ENCODE measurements at places on chromosomes 7 and 10. TPM values are rescaled to one million over a fixed set of nuclear protein-coding genes. Genes with fewer than 3 reads are reported as not detected.
A peak's percentile ranks its signal among the peaks of the same experiment; 100 is the strongest.

Gene EMX2
- total RNA-seq: not detected

DNA sequence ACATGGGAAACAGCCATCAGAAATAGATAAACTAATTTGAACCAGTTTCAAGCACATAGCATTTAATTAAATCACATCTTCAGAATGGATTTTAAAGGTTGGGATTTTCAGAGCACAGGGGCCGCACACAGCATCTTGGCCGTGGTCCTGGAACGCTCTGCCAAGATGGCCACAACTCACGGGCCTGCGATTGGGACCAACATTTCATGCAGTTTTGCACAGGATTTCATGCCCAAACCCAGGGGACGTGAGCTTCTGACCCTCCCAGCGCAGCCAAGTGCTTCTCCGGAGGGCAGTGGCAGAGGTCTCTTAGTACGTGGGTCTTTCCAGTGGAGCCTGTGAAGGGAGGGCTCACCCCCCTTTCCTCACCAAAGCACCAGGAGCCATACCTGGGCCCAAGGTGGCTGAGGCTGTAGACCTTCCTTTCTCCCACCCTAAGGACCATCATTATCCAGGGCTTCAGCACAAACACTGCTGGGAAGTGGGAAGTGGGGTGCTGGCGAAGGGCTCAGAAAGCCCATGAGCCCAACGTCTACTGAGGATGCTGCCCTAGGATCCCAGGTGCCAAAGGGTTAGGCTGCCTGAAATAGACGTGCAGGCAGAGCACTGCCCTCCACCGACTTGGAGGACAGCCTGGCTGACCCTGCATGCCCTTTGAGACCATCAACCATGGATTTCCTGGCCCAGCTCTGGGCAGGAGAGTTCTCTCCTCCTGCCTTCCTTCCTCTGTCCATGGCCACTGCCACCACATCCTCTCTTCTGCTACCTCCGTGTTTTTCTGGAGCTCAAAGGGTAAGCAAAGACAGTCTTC lies 611.2 kb upstream of the MGMT start:
- no peak for DNase-seq

DNA sequence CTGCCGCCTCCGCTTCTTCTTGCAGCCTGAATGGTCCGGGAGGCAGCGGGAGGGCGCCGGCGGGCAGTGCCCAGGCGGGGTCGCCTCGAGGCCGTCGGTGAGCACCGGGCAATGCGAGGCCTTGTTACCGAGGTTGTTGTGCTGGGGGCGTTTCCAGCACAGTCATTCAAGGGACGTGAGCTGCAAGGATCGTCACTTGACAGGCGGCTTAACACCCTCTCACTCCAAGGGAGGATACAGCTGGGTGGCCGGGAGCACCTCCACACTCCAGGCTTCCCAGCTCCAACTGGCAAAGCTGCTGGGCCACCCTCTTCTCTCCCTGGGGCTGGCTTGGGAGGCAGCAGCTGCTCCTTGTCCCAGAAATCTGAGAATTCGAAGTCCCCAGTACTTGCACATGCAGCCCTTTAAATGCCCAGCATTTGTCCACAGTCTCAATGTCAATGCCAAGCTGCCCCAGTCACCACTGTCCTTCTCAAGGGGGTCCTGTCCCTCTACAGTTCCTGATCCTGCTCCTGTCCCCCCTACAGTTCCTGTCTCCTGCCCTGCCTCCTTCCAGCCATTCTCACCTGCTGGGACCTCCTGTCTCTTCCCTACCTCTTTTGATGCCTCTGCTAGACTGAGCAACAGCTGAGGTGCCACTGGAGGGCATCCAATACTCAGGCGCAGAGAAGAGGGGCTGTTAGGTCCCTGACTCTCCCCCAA lies 4.4 kb upstream of the HOXA11 start:
- DNase-seq: peak; percentile 47

Gene AASS
- total RNA-seq: 789 TPM

Gene SLC16A9
- total RNA-seq: 16.0 TPM

DNA sequence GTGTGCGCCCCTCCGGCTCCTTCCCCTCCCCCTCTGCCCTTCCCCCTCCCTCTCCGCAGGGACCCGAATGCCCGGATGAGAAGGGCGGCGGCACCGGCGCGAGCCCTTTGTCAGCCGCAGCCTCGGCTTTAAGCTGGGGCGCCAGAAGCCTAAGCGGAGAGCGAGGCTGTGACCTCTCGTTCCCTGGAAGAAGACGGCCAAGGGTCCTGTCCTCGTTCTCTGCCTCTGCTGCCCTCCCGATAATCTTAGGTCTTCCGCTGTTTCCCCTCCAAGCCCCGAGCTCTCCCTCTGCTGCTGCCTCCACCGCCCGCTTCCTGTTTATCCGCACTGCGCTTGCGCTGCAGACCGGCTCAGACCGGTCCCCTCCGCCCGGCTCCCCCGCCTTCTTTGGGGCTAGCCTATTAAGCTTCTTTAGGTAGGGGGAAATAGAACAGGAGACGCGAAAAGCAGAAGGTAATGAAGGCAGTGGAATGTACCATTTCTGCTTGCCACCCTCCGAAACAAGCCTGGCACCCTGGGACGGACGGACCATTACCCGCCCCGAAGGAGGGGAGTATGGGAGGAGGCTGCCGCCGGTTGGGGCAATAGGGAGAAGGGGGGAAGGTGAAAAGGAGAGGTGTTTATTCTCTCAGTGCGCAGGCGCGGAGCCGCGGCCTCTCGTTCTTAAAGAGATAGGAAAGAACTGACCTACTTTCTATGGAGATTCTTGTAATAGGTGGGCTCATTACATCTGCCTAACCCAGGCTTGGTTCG lies at the start of gene OGA:
Gene OGA, minus strand, starts transcription at position 326 of the 753 bp plus-strand sequence. CDS start 422 bp downstream, outside the sequence.
- peak; percentile 99 for DNase-seq

Gene CRYGN
- total RNA-seq: 0.59 TPM

Gene CAMK2B
- not detected for total RNA-seq

DNA sequence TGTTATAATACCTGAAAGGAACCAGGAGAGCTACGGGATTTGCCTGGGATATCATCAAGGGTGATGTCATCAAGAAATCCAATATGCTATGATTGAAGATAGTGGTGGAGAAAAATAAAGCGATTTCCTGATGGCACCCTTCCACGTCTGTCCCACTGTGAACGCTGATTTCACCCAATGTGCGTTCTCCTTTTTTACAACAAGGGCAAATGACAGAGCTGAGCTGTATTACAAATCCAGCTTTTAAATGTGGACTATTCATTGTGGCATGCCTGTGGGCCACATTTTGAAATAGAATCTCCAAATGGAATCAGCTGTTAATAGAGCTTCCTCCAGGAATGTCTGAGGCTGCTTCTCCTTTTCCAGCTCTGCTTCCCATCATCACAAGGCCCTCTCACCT lies 23.3 kb downstream of the SLC13A4 start:
- no peak for DNase-seq

DNA sequence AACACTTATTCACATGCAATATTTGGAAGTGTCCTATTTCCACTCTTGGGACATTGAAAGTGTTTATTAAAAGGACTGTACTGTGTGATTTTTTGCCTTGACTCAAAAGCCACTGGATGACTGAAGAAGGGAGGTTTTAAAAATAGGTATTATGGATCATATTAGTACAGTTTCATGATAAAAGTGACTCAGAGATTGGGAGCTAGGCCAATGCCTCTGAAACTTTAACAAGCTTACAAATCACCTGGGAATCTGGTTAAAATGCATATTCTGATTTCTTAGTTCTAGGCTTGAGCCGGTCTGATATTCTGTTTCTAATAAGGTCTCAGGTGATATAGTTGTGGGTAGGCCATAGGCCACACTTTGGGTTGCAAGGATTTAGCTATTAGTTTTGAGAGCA lies 191.2 kb downstream of the PLXDC2 start:
- DNase-seq: no peak

DNA sequence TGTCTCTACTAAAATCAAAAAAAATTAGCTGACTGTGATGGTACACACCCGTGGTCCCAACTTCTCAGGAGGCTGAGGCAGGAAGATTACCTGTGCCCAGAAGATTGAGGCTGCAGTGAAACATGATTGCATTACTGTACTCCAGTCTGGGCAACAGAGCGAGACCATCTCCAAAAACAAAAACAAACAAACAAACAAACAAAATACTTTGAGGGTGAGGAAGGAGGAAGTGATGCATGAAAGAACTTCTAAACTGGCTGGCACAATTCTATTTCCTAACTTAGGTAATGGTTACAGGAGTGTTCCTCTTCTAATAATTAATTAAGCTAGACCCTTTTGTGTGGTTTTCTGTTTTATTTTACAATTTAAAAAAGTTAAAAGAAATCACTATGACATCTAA lies 15.5 kb downstream of the WAPL start:
- no peak for DNase-seq

Gene SPACDR
- total RNA-seq: not detected

- DNase-seq: no peak
These were observed 86.8 kb upstream of the CACNA2D1 start for GRCh38 chr7:82530361-82530760.

GRCh38 chr10:106560925-106561640 lies 603.4 kb downstream of the SORCS1 start:
- DNase-seq: no peak

GRCh38 chr7:12490107-12490688 lies 80.3 kb upstream of the SCIN start:
- peak; percentile 74 for DNase-seq

Gene CLDN4
- 18.6 TPM for total RNA-seq

Gene INHBA
- 0.94 TPM for total RNA-seq

Gene DGKI
- 0.39 TPM for total RNA-seq

Gene MYO1G
- total RNA-seq: 0.10 TPM

Gene WDR86
- 59.1 TPM for total RNA-seq

Gene TRIL
- total RNA-seq: 5.1 TPM

GRCh38 chr10:129841071-129841470 lies 123.0 kb downstream of the EBF3 start:
- DNase-seq: no peak

- DNase-seq: peak; percentile 75
These were observed 260.7 kb downstream of the BMPER start for GRCh38 chr7:34165927-34166550.

GRCh38 chr7:78367280-78367773 lies 568.8 kb downstream of the PHTF2 start:
- no peak for DNase-seq

Gene SPDYE8
- total RNA-seq: not detected

GRCh38 chr7:25756601-25757000 lies 395.4 kb upstream of the NFE2L3 start:
- DNase-seq: no peak

DNA sequence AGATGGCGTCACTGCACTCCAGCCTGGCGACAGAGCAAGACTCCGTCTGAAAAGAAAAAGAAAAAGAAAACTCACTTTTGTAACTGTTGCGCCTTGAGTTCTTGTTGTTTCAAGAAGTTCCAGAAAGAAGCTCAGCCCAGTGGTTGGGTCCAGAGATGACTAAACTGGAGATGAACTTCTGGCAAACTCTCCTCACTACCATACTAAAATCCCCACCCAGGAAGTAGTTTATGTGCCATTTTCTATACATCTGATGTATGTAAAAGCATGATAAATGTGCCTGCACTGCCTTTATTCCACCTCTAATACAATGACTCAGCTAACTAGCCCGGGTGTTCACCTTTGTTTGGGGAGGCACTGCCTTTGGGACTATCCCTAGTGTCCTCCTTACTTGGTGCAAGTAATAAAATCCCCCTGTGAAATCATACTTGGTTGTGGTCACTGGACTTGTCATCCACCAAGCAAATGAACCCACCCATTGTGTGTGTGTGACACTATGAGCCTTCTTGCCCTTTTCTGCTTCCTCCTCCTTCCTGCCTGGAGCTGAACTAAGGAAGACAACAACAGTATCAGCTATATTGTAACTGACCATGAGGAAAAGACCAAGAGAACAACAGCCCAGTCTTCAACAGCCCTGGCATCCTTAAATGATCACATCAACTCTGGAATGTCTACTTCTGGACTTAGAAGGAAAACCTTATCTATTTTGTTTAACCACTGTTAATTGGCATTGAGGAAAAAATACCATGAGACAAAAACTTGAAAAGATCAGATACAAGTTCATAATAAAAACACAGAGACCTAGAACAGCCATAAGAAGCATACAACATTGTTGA lies 33.6 kb downstream of the JMJD1C start:
- no peak for DNase-seq

- peak; percentile 56 for DNase-seq
These were observed 22.4 kb downstream of the ATXN7L1 start for GRCh38 chr7:105853931-105854419.

- DNase-seq: no peak
These were observed 57.4 kb downstream of the MAP3K8 start for GRCh38 chr10:30491204-30491915.

Gene ORAI2
- 33.8 TPM for total RNA-seq

DNA sequence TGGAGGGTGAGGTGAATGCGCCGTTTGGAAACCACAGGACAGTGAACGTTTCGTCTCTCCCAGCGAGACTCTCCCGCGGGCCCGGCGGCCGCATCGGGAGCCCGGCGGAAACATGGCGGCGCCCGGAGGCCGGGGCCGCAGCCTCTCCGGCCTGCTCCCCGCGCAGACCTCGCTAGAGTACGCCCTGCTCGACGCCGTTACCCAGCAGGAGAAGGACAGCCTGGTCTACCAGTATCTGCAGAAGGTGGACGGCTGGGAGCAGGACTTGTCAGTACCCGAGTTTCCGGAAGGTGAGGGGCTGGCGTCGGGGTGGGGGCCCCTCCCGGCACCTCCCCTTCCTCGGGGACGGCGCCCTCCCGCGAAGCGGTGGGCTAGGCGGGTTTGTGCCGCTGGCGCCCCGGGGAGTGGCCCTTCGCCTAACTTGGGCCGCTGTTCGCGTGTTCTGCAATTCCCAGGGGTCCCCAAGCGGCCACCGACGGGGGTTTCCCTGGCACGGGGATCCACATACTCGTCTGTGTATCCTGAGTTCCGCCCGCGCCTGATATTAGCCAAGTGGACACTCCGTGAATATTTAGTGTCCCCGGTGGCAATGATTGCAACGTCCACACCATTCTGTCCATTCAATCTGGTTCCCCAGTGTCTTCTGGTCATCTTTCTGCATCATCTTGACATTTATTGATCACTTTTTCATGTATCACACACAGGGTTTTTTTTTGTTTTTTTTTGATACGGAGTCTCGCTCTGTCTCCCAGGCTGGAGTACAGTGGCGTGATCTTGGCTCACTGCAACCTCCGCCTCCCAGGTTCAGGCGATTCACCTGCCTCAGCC lies 514 bp downstream of the NHLRC2 start:
- peak; percentile 53 for DNase-seq

Gene ACBD7
- total RNA-seq: 24.1 TPM

DNA sequence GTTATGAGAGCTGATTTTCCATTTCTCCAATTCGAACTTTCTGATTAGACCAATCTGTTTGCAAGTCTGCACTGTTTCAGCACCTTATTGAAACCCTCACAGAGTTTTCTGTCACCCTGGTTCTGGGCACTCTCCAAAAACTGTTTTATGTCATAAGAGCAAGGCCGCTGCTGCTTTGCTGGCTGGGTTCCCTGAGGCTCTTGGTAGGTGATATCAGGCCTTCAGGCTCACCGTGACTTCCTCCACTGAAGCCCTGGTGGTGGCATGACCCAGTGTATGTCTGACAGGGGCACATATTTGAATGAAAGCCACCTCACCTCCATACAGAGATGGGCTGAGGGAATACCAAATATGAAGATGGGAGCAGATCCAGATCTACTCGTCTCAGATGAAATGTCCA lies 8.3 kb downstream of the RABGEF1 start:
- DNase-seq: no peak

GRCh38 chr7:131488361-131488760 lies 68.1 kb downstream of the PODXL start:
- peak; percentile 45 for DNase-seq

All from GM23338 (cell line).